ENCODE measurements at places on chromosomes 7 and 10.

- no peak for DNase-seq
These were observed 28.8 kb downstream of the RNF216 start for GRCh38 chr7:5752663-5753062.

GRCh38 chr7:38274486-38274885 is 1.1 kb upstream of the TARP start:
- no peak for DNase-seq

DNA sequence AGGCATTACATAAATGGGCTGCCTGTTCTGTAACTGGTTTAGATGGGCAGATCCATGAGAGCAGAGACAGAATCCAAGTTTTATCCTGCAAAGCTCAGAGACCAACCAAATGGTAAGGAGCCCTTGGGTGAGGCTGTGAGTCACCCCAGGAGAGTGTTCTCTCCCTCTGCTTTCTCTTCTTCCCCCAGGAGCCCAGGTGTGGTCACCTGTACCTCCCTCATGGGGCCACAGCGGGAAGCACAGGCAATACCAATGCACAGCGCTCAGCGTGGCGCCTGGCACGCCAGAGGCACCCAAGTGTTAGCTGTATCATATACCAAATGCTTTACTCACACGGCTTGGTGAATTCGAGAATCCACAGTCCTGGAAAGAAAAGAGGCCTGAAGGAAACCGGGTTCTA is 39.4 kb downstream of the CTBP2 start:
- DNase-seq = no peak

- DNase-seq = no peak
These were observed 37.8 kb upstream of the MMD2 start for GRCh38 chr7:4996696-4997222.

DNA sequence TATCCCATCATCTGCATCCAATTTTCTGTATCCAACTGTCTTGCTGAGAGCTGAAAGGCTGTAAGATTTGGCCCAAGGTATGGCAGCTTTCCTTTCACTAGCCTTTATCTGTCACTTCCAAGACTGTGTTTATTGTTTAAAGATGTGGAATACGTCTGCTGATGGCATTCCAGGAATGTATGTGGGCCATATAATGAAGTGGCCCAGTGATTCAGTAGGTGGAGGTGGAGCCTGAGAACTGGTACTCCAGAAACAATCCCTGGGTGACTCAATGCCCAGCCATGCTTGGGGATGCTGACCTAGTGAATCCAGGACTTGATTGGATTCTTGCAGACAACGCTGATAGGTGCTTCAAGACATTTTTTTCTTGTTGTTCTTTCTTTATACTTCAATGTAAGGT is 13.5 kb downstream of the NEUROD6 start:
- no peak for DNase-seq

GRCh38 chr10:15373199-15373598 is 2.1 kb upstream of the FAM171A1 start:
- DNase-seq = no peak

DNA sequence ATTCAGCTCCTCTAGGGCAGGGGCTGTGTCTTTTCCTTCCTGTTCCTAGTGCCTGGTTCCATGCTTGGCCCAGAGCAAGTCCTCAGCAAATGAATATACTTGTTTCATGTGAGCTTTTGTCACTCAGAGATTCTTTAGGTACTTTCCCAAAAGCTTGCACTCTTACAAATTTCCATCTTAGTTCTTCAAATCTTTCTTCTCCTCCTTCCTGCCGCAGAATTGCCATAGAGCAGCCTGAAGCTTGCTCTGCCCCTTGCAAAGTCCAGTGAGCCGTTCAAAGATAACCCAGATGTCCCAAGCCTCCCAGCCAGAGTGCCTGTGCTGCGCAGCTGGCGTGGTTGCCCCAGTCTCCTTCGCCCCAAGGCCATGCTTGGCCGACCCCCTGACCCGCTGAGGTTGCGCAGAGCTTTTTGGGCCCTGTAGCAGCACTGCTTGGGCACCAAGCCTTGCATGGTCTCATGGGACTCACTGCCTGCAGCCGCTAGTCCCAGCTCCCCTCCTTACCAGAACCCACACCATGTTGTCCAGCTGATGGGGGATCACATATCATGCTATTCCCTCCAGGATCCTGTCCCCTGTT is 20.7 kb downstream of the CHST3 start:
- DNase-seq = no peak

DNA sequence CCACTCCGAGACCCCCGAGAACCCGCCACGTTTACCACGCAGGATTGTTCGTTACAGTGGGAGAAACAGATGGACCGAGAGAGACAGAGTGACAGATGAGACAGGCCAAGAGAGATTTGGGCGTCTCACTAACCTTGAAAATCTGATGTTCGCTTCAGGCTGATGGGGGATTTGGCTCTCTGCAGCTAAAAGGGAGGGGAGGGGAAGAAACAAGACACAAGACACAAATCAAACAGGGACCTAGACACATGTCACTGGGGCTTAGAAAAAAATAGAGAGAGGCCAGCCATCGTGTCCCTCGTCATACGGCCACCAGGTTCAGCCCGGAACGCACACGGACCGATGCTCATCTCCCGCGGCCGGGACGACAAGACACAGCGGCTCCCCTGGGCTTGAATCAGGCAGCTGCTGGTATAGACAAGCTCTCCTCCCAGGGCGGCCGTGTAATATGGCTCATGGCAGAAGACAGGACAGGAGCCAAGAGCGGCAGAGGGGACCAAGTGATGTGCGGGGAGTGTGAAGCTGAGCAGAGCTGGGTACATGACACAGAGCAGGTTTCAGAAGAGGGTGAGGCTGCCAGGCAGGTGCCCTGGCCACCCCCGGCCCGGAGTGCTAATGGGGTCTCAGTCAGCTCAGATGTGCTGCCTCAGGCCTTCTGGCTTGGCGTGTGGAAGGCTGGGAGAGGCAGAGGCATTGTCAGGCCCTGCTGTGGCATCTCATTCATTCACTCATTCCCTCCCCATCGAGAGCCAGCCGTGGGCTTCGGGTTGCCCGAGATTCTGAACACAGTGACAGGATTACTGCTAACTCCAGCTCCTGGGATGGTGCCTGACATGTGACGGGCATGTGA is 88.5 kb upstream of the GNA12 start:
- DNase-seq = no peak

GRCh38 chr10:15370212-15370855 is 755 bp downstream of the FAM171A1 start:
- DNase-seq = peak; percentile 20
